Stimulated activated CD4-positive, alpha-beta T cell treated with anti-CD3 and anti-CD28 coated beads, Interleukin-4, amount 100 ng/mL, for 24 hours (primary cell): ENCODE measurements at places on chromosomes 2 and 18.

- DNase-seq, result no peak
These were observed 5.4 kb downstream of the CHMP3 start for GRCh38 chr2:86557836-86558235.

GRCh38 chr2:241230435-241230834, 42.0 kb downstream of the ANO7 start:
- no peak for DNase-seq

GRCh38 chr18:46051731-46052461, 20.2 kb downstream of the PSTPIP2 start:
- DNase-seq, result no peak

GRCh38 chr2:238786792-238787490, 60.9 kb upstream of the TWIST2 start:
- DNase-seq, result no peak

GRCh38 chr18:22102953-22103646, 66.3 kb upstream of the GATA6 start:
- DNase-seq, result no peak

GRCh38 chr2:239555571-239555905, 154.7 kb upstream of the HDAC4 start:
- no peak for DNase-seq

DNA sequence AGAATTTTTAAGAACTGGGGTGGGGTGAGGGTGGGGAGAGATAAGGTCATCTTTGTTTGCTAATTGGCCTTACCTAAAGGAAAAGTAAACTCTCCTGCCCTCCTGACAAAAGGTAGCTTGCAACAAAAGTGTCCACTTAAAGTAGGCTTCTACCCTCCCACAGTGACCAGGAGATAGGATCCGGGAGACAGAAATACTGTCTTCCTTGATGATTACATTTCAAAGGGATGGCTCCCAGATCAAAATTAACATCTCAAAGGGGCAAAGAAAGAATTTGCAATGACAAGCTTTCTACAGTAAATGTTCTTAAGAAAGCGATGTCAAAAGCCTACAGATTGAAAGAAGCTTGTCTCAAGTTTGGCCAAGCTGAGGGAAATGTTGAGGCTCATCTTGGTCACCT, 775.3 kb downstream of the CPS1 start:
- no peak for DNase-seq

GRCh38 chr2:9310798-9311197, 104.2 kb downstream of the ASAP2 start:
- DNase-seq, result no peak

GRCh38 chr18:50662177-50662576, 102.3 kb downstream of the MAPK4 start:
- no peak for DNase-seq

DNA sequence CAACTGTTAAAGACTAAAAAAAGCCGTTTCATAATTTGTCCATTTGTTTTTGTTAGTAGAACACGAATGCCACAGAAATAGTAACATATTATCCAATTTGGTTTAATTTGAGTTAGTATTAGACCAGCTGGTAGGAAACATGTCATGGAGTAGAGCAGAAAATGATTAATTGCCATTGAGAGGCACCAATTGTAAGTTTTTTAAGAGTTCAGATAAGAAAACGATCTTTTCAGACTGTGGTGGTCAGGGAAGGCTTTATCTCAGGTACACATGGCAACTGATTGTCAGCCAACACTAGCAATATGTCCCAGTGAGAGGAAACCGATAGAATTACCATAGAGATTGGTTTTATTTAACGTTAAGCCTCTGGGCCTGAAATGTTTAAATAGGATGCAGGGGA, 438.2 kb upstream of the MAP2 start:
- no peak for DNase-seq

DNA sequence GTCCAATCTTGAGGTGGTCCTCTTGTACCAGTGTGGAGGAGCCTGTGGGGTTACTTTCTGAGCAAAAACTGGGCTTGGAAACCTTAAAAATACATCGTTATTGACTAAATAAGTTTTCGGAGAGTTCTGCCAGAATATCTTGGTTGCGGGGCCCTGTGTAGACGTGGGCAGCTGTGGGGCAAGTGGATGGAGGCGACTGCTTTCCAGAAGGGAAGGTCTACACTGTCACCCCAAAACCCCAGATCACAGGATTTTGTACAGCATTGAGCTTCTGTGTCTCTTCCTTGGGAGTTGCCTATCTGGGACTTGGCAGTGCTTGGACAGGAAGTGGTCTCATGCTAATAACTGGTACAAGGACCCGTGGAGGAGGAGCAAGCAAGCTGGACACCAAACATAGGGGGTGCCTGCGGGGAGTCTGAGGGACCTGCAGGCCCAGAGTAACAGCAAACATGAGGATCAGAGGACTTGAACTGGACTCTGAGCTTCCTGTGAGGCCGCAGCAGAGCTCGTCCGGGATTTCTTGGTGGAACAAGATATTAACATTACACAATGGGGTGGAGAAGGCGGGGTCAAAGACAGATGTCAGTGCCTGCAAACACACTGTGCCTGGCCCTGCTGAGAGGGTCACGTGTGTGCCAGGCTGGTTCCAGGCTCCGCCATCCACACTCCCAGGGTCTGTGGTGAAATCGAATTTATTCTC, 48.0 kb upstream of the CTLA4 start:
- no peak for DNase-seq

DNA sequence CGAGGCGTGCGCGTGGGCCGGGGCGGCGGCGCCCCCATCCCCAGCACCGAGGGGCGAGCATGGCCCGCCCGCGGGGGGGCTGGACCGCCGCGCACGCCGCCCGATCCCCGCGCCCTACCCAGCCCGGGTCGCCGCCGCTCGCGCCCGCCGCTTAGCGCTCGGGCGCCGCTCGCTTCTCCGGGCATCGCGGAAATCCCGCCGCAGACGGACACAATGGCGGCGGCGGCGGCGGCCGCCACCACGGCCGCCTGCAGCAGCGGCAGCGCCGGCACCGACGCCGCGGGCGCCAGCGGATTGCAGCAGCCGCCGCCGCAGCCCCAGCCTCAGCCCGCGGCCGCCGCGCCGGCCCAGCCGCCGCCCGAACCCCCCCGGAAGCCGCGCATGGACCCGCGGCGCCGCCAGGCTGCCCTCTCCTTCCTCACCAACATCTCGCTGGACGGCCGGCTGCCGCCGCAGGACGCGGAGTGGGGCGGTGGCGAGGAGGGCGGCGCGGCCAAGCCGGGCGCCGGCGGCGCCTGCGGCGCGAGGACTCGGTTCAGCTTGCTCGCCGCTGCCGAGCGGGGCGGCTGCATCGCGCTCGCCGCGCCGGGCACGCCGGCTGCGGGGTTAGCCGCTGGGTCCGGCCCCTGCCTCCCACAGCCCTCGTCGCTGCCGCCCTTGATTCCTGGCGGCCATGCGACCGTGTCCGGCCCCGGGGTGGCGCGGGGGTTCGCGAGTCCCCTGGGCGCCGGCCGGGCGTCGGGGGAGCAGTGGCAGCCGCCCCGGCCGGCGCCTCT, 453 bp downstream of the CABLES1 start:
- DNase-seq, result no peak

DNA sequence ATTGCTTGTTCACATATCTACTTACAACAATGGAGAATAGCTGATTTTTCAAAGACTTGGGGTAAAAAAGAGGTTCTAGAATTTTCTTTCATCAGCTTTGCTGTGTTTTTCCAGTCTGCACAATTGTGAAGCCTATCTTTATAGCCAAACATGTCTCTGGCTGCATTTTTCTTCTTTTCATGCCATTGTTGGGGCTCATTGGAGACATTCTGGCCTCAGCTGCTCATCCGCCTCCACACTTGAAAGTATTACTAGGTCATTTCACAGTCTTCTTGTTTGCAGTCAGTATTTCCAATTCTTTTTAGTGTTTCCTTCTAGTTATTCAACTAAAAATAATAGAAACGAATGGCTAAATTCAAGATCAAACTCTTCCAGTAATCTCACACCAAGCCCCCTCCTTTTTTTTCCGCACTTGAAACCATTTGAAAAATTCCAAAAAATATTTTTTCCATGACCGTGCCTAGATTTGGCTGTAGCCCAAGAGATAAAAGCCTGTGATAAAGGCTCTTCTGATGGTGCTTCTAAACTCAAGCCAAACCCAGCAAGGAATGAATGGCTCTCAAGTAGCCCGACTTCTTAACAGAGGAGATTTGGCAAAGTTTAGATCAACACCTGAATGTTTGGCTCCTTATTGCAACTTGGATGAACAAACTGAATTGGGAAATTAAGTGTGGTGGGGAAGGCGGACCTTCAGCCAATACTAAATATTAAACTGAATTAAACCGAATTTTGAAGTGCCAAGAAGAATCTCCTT, 103.4 kb downstream of the NRP2 start:
- DNase-seq, result no peak

- no peak for DNase-seq
These were observed 504 bp downstream of the ASAP2 start for GRCh38 chr2:9206991-9207640.

DNA sequence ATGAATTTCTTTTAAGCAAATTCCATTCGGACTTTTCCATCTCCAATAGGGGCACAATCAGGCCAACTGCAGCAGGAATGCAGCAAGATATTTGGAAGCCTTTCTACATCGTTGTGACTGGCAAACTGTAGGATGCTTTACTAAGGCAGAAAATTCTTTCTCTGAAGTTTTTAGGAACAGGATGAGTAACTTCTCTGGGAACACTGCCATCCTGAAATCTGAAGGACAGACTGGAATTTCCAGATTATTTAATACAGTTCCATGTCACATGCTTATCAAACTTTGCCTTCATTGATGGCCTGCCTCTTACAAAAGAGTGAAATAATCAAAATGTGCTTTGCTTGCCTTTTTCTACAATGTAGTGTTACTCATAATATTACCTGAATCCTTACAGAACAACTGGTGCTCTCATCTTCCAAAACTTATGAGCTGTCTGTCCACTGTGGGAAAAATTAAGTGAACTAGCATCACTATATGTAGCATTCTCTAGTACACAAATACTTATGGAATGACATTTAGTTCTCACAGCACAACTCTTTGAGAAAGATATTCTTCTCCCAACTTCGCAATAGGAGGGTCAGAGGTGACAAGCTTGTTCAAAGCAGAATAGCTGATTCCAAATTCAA, 32.0 kb upstream of the MAP2 start:
- no peak for DNase-seq

DNA sequence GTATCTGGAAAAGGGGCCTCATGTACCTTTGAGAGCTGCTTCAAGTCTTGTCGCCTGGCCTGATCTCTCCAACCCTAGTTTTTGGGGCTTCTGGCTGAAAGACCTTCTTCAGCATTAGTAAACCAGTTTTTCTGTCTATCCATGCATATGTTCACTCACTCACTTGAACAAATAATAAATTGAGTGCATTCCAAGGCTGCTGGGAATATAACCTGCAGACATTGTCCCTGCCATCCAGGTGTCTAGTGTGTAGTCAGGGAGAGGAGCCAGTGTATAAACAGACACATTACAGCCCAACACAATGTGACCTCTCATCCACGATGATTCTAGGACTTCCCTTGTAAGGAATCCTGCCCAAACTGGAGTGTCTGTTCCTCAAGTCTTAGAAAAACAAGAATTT, 262.1 kb downstream of the PRKCE start:
- DNase-seq, result no peak

- no peak for DNase-seq
These were observed 39.4 kb upstream of the ZNF804A start for GRCh38 chr2:184558713-184559464.

DNA sequence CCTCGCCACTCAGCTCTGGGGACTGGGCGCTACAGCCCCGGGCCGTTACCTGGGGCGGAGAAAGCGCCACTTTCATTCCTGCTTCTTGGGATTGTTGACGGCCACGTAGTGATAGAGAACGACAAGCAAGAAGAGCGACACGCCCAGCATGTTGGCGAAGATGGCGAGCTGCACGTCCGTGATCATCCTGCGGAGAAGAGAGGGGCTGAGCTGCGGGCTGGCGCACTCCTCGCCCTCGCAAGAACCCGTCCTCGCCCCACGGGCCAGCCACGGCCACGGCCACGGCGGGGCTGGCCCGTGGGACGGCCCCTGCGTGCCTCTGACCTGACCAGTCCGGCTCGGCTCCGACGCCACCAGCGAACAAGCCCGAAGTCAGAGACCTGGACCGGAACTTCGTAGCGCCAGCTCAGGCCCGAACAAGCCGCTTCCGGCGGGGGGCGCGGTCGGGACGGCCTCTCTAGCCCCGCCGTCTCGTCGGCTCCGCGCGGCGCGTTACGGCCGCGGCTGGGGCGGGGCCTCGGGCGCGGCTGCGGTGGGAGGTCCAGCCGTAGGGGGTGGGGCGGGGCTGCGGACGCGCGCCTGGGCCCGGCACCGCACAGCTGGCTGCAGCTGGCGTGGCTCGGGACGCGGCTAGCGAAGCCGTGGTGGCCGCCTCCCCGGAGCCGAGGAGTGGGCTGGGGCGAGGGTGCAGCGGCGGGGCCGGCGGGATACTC, at the start of gene OST4:
Gene OST4 (minus strand): TSS at position 378 of the 713 bp plus-strand sequence.
- DNase-seq, result peak; percentile 90
